ENCODE measurements at places on chromosomes 16 and 17.

GRCh38 chr17:40290629-40291280 is 3.1 kb downstream of the CDC6 start:
- DNase-seq: no peak

DNA sequence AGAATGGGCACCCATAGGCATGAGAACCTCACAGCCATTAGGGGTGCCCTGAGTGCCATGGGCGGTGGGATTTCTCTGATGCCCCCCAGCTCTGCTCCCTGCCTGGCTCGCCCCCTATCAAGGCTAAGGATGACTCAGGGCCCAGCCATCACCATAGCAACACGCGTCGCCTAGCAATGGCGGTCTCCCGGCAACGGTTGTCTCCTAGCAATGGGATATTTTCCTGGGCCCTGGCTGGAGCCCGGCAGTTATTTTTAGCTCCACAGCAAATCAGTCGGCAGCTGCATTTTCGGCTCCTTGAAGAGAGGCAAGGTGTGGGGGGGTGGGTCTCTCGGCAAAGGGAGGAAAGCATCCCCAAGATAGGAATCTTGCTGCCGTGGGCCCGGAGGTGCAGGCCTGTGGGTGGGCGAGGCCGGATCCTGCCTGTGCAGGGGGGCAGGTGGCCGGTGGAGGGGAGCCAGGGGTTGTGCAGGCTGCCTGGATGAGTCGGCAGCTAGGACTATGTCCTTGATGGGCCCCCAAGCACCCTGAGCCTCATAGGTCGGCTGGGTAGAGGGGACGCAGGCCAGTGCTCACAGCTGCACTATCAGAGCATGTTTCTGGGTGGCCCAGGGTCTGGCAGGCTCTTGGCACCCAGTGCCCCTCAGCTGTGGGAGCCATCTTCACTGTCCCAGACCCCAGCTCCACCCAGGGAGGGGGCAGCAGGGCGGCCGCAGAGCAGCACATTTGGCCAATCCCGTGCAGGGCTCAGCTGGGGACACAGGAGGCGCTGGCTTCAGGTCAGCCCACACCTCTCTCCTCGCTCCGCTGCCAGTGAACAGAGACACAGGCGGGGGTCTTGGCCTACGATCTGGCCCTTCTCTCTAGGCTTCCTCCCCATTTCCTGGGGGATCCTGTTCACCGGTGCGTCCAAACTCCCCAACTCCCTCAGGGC is 4.2 kb upstream of the FBXL16 start:
- DNase-seq: no peak

GRCh38 chr17:55816532-55817396 is 65.9 kb downstream of the PCTP start:
- no peak for DNase-seq

DNA sequence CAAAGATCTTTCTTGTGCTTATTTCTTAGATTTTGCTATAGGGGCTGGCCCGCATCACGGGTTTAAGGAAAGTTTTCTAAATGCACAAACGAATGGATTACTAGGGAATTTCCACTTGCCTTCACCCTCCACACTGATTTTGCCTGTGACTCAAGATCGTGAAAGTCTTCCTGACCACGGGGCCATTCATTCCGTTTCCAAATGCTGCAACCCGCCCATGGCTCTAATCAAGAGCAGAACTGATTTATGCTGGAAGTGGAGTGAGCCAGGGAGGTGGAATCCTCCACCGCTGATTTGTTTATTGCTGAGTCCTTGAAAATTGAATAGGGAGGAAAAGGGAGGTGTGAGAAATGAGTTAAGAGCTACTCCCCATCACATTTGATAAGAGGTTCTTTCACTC is 52.4 kb downstream of the CA10 start:
- no peak for DNase-seq

GRCh38 chr17:63358111-63358839 is 87.8 kb downstream of the CYB561 start:
- no peak for DNase-seq

DNA sequence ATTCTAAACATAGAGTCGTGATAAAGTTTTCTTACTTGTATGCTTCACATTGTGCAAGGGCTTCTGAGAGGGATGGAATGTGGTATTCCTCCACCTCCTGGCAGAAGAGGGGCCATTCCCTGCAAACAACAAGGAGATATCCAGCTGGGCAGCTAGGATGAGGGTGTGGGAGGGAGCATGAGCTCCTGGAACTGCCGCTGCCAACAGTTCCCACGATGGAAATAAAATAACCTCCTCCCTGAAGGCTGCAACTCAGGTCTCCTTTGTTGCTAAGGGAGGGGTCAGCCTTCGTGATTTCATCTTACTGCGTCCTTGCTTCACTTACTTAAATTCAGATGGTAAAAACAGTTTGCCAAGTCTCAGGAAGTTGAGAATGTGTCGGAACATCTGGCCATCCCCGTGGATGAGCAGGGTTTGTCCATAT is 15.6 kb downstream of the PLEKHG4 start:
- no peak for DNase-seq

GRCh38 chr16:10597187-10597601 is 16.8 kb upstream of the EMP2 start:
- DNase-seq: no peak

DNA sequence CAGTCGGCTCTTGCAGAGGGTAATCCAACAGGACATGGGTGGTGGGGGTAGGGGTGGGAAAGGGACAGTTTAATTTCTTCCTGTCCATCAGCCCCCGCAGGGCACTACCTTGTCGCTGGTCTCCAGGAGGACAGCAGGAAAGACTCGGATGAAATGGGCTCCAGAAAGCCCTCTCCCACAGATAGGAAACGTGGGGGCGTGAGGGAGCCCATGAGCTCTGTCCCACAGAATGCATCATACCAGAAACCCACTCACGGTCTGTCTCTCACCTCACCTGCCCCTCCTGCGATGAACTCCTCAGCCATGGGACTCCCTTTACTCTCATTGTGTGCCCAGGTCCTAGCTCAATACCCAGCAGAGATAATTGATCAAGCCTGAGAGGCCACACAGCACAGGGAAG is 240.1 kb downstream of the GSG1L start:
- DNase-seq: no peak

- DNase-seq: no peak
Observed at GRCh38 chr16:66408163-66409048, 18.7 kb upstream of the BEAN1 start.

DNA sequence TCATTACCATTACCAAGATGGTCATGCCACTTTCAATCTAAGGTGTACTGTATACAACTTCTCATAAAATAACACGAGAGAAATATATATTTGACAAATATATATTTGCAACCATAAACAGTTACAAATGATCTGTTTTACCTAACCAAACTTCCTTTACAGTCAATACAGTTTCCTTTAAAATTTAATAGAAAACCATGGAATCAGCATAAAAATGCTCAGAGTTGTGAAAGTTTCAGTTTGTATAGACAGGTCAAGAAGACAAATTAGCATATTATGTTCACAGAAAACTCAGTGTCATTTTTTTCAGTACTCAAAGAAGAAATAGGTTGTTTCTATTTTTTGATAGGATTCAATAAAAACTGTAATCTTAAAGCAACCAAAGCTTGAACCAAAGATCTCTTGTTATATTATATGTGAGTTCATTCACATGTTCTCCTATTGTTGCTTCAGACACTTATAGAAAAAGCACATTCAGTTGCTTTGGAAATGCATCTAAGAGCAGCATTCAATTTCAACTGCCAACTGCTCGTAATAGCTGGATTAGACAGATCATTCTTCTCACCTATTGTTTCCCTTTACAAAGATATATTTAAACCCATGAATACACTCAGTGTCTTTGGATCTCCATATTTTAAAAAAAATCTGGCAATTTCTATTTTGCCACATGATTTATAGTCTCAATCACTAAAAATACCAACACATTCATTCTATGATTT is 15.1 kb downstream of the SSH2 start:
- DNase-seq: no peak

- DNase-seq: no peak
Observed at GRCh38 chr17:36188891-36189306, 7.7 kb downstream of the CCL3L1 start.

- DNase-seq: no peak
Observed at GRCh38 chr16:28597692-28598261, 927 bp upstream of the SULT1A2 start.

DNA sequence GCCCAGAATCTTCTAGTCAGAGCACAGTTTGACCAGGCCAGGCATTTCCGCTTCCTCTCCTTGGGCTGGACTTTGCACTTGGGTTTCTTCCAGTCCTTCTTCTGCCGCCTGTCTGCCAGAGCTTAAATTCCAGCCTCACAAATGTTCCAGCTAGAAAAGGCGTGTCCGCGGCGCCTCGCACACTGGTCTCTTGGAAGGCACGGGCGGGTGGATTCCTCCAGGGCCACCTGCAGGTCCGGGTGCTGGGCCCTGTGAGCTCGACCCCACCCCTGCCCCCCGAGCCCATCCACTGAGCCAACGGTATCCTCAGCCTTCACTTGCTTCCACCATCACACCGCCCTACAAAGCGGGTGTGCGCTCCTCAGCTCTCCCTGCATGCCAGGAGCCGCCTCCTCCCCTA is 2026.5 kb downstream of the TP53TG3F start:
- no peak for DNase-seq
